ENCODE measurements at places on chromosomes 16 and 17.

DNA sequence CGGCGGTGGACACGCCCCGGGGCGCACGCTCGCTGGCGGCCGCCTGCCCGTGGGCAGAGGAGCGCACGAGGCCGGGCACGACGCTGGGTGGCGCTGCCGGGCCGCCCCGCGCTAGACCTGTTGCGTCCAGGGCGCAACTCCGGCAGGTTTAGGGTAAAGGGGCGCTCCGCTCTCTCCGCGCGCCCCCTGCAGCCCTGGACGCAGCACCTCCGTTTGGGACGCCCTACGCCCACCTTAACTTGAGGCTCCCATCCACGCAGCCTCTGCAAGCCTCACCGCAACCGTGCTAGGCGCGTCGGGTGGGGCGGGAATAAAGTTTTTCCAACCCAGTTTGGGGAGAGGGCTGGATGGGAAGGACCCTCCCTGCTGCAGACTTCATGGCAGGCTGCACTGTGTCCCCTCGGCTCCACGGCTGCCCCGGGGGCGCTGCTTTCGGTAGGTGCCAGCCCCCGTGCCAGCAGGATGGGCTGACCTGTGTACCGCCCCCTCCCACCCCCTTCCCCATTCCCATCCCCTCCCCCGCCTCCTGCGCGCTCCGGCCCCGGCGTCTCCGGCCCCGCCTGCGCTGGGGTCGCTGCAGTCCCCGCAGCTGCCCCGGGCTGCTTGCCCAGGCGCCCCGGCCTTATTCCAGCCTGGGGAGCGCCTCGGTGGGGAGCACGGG lies at the start of gene SYT17:
Gene SYT17 (plus strand): TSS at position 531 of the 661 bp plus-strand sequence. CDS start 407 bp downstream, outside the sequence.
- no peak for DNase-seq

DNA sequence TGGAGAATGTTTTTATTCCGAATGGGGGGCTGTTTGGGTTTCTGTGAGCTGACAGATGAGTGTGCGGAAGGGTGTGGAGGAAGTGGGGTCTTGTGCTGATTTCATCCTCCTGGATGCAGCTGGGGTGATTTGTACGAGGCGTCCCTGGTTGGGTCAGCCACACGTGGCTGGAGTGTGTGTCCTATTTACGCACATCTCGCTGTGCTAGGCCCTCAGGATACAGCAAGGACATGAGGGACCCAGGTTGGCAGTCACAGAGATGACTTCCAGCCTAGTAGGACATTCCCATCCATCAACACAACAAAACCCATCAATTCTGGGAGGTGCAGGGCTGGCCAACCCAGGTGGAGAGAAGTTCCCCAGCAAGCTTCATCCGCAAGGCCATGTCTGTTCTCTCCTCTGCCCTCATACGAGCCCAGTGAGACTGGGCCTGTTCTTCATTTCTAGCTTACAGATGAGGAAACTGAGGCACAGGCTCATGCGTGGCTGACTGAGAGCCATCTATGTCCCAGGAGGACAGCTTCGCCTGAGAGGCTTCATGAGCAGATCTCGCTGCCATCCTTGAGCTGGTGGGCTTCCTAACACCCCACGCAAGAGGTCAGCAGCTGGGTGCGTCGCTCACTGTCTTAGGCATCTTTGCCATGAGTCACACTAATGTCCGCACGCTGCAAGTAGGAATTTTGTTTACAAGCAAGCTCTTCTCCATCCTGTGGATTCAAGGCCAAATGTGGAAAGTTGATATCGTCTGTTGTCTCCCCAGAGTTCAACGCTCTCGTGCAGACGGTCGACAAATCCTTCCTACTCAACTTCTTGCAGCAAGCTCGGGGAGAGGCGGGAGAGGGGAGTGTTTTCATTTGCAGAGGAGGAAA lies 24.4 kb downstream of the IRF8 start:
- no peak for DNase-seq

GRCh38 chr17:13788385-13788784 lies 186.7 kb upstream of the HS3ST3A1 start:
- DNase-seq: no peak

DNA sequence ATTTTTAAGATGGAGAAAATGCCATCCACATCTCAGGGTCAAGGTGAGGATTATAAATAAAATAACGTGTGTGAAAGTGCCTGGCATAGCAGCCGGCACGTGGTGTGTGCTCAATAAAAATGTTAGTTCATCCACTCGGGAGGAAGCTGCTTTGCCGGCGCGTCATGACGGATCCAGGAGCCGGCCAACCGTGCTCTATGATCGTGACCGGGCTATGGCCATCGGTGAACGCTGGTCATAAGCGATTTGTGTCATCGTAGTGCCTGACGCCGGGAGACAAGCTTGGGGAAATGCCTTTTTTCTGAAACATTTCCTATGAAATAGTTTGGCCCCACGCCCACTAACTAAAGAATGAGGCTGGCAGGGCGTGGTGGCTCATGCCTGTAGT lies 74.0 kb downstream of the CMC2 start:
- no peak for DNase-seq

DNA sequence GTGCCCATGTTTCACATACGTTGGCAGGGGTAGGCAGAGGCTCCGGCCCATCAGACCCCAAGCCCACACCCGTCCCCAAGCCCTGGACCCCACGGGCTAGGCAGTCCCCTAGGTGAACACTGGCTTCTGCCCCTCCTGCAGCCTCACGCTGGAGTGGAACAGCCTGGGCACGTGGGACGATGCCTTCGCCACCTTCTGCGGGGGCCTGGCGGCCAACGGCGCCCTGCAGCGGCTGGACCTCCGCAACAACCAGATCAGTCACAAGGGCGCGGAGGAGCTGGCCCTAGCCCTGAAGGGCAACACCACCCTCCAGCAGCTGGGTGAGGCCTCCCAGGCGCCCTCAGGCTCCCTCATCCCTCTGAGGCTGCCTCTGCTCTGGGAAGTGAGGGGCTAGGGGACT lies 1.8 kb downstream of the LRRC45 start:
- no peak for DNase-seq

- peak; percentile 70 for DNase-seq
Measured at GRCh38 chr16:79278506-79278905, 322.0 kb downstream of the MAF start.

DNA sequence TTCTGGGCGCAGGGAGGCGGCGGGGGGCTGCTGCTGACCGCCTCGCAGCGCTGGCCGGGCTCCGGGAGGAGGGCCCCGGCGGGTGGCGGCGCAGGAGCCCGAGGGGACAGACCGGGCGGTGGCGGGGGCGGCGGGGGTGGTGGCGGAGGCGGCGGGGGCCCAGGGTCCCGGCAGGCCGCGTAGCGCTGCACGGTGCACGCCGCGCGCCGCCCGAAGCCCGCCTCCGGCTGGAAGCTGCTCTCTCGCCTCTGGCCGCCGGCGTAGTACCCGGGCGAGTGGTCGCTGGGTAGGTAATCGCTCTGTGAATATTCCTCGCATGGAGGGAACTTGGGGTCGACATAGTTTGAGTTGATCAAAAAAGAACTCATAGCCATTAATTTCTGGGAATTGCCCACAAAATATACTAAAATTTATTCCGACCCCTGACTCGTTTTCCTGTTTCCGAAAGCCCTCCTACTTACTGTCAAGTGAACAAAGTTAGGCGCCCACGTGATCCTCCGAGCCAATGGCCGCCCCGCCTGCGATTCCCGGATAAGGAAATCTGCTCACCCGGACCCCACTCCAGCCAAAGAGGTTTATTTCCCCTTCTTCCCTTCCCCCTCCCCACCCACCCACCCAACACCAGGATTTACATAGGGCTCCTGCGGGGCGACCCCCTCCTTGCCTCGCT lies at the start of gene HOXB4:
Gene HOXB4 (minus strand): TSS at position 405 of the 670 bp plus-strand sequence. CDS start 31 bp downstream, at position 374.
- DNase-seq: peak; percentile 76

GRCh38 chr17:72588561-72588960 lies 467.7 kb downstream of the SOX9 start:
- no peak for DNase-seq

DNA sequence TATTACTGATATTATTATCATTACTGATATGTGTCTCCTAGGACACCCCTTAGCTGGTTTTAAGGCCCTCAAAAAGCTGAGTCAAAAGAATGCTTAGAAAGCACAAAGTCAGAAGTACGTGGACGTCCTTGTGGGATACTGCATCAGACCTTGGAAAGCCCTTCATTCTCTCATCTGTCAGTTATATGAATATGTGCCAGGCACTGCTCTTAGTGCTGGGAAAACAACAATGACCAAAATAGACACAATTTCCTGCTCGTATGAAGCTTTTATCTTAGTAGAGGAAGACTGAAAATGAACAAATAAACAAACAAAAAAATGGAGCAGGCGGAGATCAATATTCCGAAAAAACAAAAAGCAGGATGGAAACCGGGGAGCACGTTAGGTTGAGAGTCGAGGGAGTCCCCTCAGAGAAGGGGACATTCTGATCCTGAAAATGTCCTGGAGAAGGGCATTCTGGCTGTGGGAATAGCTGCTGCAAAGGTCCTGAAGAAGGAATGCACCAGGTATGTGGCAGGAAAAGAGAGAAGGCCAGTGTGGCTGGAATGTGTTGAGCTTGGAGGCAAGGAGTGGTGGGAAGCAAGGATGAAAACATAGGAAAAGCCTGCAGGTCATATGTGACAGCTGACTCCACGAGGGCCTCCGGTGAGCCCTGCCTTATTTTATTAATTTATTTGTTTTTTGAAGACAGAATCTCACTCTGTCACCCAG lies 15.5 kb upstream of the TMEM94 start:
- no peak for DNase-seq
